ENCODE measurements at places on chromosomes 1 and 21. TPM values are rescaled to one million over a fixed set of nuclear protein-coding genes. Genes with fewer than 3 reads are reported as not detected.
A peak's percentile ranks its signal among the peaks of the same experiment; 100 is the strongest.

DNA sequence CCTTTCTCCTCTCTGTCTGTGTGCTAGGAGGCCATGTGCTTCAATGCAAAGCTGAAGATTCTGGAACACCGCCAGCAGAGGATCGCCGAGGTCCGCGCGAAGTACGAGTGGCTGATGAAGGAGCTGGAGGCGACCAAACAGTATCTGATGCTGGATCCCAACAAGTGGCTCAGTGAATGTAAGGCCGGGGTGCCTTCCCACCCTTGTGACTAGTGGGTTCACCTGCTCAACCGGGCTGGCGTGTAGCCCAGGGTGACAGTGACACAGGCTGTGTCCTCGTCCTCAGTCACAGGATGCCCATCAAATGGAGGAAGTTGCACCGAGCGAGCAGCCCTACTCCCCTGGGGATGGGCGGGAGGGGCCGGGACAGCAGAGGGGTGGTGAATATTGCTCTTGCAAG lies 544.1 kb downstream of the KIF26B start:
- DNase-seq: no peak

DNA sequence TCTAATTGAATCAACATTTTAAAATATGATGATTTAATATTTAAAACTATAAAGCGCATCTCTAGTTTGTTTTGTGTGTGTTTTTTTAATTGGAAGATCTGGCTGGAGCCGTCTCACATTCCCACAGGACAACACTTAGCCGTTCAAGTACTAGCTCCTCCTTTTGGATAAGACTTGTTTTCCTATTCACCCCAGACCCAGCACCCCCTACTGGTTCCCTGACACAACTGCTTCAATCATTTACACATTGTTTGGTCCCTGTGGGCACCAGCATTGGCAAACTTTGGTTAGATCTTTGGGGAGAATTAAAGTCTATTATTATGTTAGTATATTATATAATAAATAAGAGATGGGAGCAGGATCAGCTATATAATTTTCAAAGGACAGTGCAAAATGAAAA lies 34.5 kb downstream of the TYW3 start:
- no peak for DNase-seq

GRCh38 chr21:41024341-41024740 lies 143.6 kb upstream of the BACE2 start:
- DNase-seq: no peak

DNA sequence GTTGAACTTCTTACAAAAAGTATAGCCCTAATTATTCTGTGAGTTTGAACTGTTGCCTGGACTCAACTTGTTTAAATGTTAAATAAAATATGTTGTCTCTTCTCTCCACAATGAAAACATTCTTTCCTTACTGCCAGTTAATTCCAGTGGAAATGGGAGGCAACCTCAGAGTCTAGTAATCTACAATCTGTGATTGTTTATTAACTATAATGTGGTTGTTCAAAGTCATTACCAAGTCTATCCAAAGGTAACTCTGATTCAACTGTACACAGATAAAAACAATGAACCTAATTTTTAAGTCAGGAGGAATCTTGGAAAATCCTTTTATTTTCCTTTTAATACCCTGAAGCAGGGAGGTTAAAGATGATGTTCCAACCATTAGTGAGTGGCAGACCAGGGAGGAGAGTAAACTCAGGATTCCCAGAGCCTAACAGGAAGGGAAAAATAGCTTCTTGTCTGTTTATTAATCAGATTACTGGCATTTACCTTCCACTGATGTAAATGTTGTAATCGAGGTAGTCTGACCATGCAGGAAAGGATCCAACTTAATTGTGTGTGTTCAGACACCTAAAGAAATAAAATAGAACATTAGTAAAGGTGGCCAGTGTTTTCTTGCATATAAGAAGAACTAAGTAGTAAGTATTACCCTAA lies 57.1 kb upstream of the TBX15 start:
- no peak for DNase-seq

- DNase-seq: peak; percentile 93
These were observed 12.5 kb downstream of the TRAF3IP3 start for GRCh38 chr1:209768354-209768774.

- DNase-seq: no peak
These were observed 2.7 kb upstream of the NEGR1 start for GRCh38 chr1:72285074-72285425.

DNA sequence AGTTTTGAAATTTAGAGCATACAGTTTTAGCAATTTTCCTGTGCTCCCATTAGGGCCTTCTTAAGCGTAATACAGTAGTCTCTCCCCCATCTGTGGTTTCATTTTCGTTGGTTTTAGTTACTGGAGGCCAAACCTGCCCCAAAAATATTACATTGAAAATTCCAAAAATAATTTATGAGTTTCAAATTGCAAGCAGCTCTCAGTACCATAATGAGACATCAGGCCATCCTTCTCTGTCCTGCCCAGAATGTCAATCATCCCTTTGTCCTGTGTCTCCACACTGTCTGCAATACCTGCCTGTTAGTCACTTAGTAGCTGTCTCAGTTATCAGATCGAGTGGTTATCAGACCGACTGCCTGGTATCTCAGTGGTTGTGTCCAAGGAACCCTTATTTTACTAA lies 45.4 kb downstream of the ADSS2 start:
- DNase-seq: no peak

DNA sequence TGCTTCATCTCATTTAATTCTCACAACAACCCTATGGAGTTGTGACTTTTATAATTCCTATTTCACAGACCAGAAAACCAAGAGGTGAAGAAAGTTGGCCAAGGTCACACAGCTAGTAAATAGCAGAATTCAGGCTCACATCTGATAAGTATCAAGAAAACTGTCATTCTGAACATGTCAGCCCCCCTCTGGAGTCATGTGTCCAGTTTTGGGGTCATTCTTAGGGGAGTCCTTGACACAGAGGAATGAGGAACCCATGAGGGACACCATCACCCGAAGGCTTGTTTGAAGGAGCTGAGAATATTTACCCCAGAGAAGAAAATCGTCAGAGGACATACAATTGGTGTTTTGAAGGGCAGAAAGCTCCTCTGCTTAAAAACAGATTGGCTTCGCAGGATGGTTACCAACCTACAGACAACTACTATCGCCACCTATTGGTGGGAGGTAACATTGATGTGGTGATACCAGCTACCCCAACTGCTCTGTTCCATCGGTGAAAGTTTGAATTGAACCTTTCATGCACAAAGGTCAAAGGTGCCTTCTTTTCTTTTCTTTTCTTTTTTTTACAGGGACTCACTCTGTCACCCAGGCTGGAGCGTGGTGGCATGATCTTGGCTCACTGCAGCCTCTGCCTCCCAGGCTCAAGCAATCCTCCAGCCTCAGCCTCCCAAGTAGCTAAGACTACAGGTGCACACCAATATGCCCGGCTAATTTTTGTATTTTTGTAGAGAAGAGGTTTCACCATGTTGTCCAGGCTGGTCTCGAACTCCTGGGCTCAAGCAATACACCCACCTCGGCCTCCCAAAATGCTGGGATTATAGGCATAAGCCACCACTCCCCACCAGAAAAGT lies 31.3 kb downstream of the NCMAP start:
- peak; percentile 89 for DNase-seq

CELA2A gene
- total RNA-seq: not detected
